ENCODE measurements at places on chromosomes 12 and 14. TPM values are rescaled to one million over a fixed set of nuclear protein-coding genes. Genes with fewer than 3 reads are reported as not detected.
A peak's percentile ranks its signal among the peaks of the same experiment; 100 is the strongest.

OR11H12 gene
- not detected for total RNA-seq

DNA sequence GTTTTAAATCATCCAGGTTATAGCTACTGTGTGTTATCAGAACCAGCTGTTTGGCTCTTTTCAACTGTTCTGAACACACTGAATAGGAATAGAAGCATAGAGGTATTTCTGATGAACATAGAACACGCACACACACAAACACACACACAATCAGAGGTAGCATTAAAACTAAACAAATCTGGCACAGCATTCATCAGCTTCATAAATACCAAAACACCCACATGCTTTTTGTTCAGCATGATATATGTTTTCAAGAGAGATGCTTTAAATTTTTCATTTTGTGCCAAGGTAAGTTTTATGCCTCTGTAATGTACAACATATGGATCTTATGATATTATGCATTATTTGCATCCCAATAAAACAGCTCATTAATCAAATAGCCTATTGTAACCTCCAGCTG is 208.6 kb downstream of the GALC start:
- no peak for DNase-seq

- no peak for DNase-seq
Observed at GRCh38 chr12:114409852-114410600, 4.1 kb upstream of the TBX5 start.

- no peak for DNase-seq
Observed at GRCh38 chr14:35556548-35556947, 22.6 kb downstream of the INSM2 start.

RD3L gene
- not detected for total RNA-seq

NYNRIN gene
- 0.31 TPM for total RNA-seq

DNA sequence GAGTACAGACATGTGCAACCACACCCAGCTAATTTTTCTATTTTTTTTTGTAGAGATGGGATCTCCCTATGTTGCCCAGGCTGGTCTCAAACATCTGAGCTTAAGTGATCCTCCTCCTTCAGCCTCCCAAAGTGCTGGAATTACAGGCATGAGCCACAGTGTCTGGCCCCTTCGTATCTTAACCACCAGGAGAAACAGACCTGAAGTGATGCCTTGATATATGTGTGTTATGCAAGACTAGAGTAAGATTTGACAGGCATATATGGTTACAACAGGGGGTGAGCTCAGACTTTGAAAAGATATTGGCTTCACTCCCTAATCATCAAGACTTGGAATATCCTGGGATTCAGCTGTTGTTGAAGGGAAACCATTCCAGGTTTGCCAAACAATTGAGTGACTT is 10.7 kb upstream of the GALNT6 start:
- DNase-seq: no peak

ABHD4 gene
- 5.1 TPM for total RNA-seq

- no peak for DNase-seq
Observed at GRCh38 chr14:105323663-105324062, 9.1 kb downstream of the PACS2 start.

DNA sequence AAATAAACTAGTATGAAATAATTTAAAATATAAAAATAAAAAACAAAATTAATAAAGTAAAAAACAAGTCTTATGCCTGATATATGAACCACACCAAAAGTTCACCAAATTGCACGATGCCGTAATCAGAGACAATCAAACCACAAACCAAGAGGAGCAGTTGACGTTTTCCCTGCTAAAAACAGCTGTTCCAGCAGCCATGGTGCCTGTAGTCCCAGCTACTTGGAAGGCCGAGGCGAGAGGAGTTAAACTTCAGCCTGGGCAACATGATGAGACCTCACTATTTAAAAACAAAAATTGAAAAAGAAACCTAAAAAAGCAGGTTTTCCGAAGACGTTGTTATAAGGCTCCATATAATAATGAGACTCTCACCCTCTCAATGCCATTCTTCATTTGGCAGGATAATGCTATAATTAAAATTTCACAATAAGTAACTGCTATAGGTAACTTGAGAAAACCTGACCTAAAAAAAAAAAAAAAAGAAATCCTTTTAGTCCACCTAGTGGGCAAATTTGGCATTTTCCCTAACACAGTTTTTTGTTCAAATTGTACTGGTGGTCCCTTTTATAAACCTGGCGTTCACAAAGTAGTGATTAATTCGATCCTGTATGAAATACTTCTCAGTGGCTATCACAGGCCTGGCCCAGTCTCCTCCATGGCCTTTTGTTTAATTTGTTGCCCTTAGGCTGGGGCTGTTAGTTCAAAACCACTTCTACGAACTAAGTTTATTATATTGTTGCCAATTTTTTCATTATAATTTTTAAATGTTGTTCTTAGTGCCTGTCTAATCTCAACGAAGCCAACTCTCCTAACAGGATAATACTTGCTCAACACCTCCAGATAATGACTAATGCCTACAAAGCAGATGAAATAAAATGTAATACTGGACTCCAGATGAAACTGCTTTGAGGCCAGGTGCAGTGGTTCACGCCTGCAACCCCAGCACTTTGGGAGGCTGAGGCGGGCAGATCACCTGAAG is 62.1 kb downstream of the TNFAIP2 start:
- peak; percentile 32 for DNase-seq

DNA sequence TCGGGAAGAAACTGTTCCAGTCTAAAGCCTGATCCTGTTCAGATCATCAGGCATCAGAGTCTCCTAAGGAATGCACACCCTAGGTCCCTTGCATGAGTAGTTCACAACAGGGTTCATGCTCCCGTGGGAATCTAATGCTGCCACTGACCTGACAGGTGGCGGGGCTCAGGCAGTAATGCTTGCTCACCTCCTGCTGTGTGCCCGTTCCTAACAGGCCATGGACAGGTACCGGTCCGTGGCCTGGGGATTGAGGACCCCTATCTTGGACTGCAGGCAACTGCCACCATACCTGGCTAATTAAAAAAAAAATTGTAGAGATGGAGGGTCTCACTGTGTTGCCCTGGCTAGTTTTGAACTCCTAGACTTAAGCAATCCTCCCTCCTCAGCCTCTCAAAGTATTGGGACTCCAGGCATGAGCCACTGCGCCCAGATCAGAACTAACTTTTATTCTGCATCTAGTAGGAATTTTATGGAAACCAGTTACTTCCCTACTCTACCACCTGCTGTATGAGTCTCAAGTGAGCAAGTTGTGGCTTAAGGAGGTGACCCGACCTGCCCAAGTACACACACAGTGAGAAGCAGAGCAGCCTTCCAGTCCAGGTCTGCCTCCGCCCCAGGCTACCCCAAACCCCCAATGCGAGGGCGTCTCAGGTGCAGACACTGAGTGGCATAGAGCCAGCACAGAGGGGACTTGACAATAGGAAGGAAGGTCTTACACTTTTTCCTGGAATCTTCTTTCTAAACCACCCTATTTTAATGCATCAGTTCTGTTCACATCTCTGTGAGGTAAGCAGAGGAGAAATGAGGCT is 2.5 kb upstream of the PAPLN start:
- no peak for DNase-seq

SALL2 gene
- total RNA-seq: 1.5 TPM

LBHD2 gene
- total RNA-seq: not detected

DNA sequence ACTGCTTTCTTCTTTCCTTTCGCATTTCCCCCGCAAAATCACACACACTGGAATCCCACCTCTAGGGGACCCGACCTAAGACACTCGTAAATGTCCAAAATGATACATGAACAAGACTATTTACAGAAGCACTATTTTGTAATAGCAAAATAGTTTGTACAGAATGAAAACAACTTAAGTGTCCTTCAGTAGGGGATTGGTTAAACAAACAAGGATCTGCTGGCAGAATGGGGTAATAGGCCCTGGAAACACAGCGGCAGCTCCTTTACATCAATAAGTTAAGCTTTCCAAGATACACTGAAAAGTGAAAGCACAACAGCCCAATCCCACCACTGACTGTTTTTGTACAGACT is 48.8 kb downstream of the LTBP2 start:
- DNase-seq: no peak

- peak; percentile 13 for DNase-seq
Observed at GRCh38 chr12:115044073-115044472, 360.1 kb upstream of the TBX3 start.

TSPAN9 gene
- 7.7 TPM for total RNA-seq

- DNase-seq: no peak
Observed at GRCh38 chr12:43154498-43155045, 397.4 kb downstream of the ADAMTS20 start.

ITGA7 gene
- 2.5 TPM for total RNA-seq

KRT2 gene
- total RNA-seq: 0.33 TPM

GRCh38 chr12:1798641-1799020 is 21.7 kb upstream of the LRTM2 start:
- no peak for DNase-seq

- no peak for DNase-seq
Observed at GRCh38 chr12:78918268-78918667, 53.7 kb downstream of the SYT1 start.

- no peak for DNase-seq
Observed at GRCh38 chr12:102939670-102940222, 17.7 kb upstream of the ASCL1 start.

DNA sequence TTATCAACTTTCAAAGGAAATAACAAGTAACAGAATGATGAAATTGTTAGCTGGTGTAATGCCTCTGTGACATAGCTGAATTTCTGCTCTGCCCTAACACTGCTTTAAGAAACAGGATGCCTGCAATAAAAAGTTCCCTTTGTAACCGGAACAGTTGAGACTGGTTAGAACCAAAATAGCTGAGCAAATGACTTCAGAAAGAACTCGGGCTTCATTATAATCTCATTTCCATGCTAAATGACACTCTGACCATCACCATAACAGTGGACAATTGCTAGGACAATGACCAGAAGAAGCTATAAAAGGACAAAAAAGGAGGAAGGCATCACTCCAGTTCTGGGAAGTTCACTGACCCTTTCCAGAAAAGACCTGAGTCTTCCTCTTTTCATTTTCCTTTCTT is 23.5 kb upstream of the PYGL start:
- DNase-seq: no peak

GRCh38 chr14:79831195-79831892 is 380.0 kb downstream of the DIO2 start:
- no peak for DNase-seq

DNA sequence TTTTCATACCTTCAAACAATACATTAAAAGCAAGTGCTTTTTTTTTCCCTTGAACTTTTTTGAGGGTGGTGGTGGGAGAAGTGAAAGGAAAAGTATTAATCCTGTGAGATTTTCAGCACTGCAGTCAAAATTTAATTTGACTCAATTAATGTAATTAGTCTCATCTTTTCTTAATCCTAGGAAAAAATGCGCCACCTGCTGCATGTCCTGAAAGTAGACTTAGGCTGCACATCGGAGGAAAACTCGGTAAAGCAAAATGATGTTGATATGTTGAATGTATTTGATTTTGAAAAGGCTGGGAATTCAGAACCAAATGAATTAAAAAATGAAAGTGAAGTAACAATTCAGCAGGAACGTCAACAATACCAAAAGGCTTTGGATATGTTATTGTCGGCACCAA is 52.2 kb downstream of the SPATA7 start:
- no peak for DNase-seq

KRT77 gene
- total RNA-seq: not detected

NUMB gene
- total RNA-seq: 51.5 TPM

DNA sequence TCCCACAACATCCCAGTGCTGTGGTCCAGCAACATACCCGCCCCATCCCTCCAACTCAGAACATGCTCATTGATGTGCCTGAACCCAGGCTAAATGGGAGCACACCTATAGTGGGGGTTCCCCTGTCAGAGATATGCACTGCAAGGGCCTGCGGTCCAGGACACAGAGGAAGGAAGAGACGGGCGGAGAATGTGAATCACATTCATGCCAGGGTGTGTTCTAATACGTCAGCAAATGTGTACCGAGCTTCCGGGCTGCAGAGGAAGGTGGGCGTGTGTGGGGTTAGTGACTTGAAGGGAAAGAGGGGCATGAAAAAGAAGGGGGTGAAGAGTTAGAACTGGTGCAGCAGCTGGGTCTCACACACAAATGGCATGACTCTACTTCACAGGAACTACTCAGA is 83.7 kb downstream of the DPF3 start:
- no peak for DNase-seq

NTF3 gene
- total RNA-seq: not detected

MAX gene
- total RNA-seq: 41.4 TPM

DNA sequence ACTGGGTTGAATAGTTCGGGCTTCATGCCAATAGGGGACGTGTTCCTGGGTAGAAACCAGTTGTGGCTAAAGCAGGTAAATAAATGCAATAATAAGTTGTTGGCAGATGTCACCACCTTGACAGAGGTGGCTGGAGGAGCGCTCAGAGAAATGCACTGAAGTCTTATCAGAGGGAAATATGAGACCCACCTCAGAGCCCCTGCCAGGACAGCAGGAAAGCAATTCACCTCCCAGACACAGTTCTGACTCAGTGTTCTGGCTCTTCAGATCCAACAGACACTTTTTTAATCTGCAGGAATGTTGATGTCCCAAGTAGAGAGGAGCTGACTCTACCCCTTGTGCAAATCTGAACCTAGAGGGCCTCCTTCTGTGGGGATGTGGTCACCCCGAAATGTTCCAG is 687.1 kb upstream of the FBXO33 start:
- no peak for DNase-seq
